ENCODE measurements at places on chromosomes 5 and 9. TPM values are rescaled to one million over a fixed set of nuclear protein-coding genes. Genes with fewer than 3 reads are reported as not detected.

DNA sequence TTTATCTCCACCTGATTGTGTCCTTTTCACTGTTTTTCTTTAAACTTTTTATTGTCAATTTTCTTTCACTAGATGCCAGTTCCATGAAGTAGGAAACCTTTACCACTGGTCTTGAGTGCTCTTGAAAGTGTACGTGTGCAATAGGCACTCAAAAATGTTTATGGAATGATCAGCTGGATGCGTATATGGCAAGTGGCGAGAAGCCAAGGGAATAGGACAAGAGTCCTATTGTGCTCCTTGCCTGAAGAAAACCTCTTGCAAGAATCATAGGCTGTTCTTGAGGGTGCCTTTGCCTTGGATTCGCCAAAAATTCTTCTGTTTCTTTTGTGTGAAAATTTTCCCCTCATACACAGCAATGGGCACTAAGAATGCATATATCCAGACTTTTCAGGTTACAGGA is 97.7 kb downstream of the GHR start:
- peaks cover 19% of the 10 kb centered on the region for H3K4me1 ChIP-seq
- H3K4me3 ChIP-seq, result no peak overlapping the region
- no peaks in the 10 kb centered on the region for H3K36me3 ChIP-seq
- H3K27ac ChIP-seq, result no peak overlapping the region

- no peak overlapping the region for H3K27ac ChIP-seq
- no peaks in the 10 kb centered on the region for H3K36me3 ChIP-seq
- no peak overlapping the region for H3K4me3 ChIP-seq
- H3K27me3 ChIP-seq, result no peaks in the 10 kb centered on the region
- no peak for DNase-seq
Measured at GRCh38 chr5:63959177-63959982, 2.9 kb downstream of the HTR1A start.

DNA sequence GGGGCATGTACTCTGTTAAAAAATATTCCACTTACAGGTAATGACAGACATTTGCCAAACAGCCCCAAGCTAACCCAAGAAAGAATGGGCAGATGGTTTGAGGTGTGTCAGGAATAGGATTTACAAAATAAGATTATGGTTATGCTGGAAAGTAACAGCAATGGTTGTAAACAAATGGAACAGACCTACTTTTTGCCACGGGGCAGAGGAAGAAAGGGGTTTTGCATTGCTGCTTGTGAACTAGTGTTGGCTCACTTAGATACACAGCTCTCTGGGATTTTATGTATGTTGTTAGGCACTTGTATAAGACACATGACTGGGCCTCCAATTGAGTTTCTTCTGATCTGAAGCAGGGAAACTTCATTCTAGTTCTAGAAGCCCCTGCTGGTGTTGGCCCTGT is 191.5 kb upstream of the GDNF start:
- no peak for DNase-seq
- H3K4me1 ChIP-seq, result peaks cover 22% of the 10 kb centered on the region
- H3K27me3 ChIP-seq, result no peaks in the 10 kb centered on the region
- no peak overlapping the region for H3K4me3 ChIP-seq
- H3K36me3 ChIP-seq, result no peaks in the 10 kb centered on the region

GRCh38 chr9:28915202-28915930 is 1342.1 kb upstream of the C9orf72 start:
- no peaks in the 10 kb centered on the region for H3K27me3 ChIP-seq
- H3K4me3 ChIP-seq, result no peak overlapping the region
- DNase-seq, result no peak
- no peaks in the 10 kb centered on the region for H3K36me3 ChIP-seq
- H3K27ac ChIP-seq, result no peak overlapping the region

- no peak overlapping the region for H3K27ac ChIP-seq
- DNase-seq, result peak; percentile 93
- H3K36me3 ChIP-seq, result no peaks in the 10 kb centered on the region
- no peak overlapping the region for H3K4me3 ChIP-seq
- H3K4me1 ChIP-seq, result peaks cover 60% of the 10 kb centered on the region
Measured at GRCh38 chr9:132997591-132997990, 19.1 kb downstream of the GFI1B start.

The ZNF483 gene
- total RNA-seq, result 9.5 TPM

Measured in HepG2 (cell line).